ENCODE measurements at places on chromosomes 5 and 9.

DNA sequence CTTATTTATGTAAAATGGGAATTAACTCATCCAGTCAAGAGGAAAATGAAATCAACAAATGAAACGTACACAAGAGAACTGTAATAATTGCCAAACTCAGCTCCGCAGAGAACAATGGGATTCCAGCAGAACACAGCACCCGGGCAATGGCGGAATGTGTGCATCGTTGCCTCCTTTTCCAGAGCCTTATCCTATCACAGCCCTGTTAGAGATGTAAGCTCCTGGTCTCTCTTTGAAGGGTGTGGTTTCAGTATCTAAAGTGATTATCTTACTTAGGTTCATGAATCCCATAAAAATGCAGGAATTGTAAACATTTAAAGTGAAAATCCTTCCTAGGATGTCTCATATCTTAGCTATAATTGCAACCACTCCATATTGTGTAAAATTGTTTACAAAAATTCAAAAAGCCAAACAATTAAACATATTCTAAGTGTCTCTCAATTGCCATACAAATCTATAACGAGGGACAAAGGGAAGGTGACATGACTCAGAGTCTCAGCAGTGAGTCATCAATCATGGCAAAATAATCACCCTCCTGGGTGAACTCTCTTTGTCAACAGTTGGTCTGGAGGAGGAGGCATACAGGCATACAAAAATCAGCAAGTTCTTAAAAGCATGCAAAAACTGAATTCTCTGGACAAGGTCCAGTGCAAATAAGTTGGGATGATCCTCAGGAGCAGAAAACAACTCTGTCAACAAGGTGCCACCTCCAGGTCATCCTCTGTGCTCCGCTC, 22.6 kb downstream of the SEMA5A start:
- no peak for DNase-seq

GRCh38 chr5:24367216-24367615, 277.6 kb downstream of the CDH10 start:
- no peak for DNase-seq

DNA sequence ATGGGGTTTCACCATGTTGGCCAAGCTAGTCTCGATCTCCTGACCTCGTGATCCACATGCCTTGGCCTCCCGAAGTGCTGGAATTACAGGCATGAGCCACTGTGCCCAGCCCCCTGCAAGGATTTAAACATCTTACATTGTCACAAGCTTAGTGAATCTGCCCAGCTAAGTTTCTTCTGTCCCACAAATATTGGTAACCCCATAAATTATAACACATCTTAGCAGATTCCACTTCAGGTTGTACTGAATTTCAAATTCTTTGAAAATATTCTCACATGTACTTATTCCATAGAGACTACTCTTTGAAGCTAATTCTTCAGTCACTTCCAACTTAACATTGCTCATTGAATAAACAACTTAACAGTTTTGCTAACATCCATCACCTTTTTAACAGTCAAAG, 13.4 kb upstream of the AFF4 start:
- DNase-seq = no peak

DNA sequence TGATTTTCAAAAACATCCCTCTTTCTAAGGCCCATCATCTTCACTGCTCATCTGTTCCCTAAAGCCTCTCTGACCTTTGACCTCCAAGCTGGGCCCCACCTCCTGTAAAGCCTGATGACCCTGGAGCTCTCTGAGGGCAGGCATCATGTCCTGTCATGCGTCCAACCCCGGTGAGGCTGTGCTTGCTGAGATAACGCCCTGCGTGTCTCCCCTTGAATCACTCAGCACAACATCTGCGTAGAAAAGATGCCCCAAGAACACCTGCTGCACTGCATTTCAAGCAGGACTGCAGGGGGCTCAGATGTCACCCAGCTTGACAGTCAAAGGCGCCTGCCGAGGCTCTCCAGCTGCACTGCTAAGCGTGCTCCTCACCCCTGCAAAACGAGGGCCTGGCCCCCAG, 78.0 kb downstream of the OTULIN start:
- DNase-seq = no peak

- no peak for DNase-seq
Observed at GRCh38 chr5:95779611-95780010, 42.9 kb downstream of the GLRX start.

DNA sequence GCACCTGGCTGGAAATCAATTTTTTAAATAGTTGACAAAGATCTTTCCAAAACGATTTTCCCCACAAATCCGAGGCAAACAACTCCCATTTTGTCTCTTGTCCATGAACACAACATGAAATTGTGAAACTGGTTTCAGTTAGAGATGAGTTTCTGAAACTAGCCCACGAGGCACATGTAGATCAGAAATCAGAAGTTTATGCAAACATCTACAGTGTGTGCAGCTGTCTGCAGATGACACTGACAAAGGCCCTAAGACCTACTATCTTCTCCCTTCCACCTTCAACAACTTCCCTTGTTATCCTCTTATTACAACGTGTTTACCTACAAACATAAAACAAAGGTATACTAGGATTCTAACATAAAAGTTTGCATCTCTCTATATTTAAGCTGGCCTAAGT, 183.3 kb downstream of the DIRAS2 start:
- DNase-seq = no peak

GRCh38 chr5:157571357-157571827, 4.2 kb downstream of the ADAM19 start:
- DNase-seq = peak; percentile 65

DNA sequence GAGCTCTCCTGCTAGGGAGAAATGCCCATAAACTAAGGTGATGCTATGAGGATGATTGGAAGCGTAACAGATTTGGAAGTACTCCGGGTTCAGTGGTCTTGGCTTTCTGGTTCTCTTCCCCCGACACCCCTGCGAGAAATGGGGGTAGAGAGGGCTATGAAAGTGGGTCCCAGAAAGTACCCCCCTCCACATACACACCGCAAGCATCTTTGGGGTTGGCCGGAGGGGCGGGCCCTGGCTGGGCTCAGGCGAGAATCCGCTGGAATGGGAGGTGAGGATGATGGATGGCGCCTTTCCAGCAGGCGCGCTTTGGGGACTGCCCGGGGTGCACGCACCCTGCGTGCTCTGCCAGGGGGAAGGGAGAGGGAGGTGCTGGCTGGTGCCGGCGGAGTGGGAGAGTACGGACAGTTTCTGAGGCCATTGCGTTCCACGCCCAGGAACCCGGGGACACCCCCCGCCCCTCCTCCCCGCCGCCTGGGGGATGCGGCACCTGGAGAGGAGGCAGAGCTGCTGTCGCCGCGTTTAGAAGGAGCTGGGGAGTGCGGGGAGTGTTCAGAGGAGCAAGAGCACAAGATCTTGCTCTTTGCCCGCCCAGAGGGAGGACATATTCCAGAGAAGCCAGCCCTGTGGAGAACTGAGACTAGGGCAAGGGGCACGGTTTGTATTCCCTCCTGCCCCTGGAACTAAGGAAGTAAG, 1.9 kb downstream of the PCSK5 start:
- peak; percentile 70 for DNase-seq

GRCh38 chr9:97848480-97849237, 4.4 kb upstream of the FOXE1 start:
- no peak for DNase-seq

GRCh38 chr5:62375627-62376026, 28.1 kb downstream of the DIMT1 start:
- DNase-seq = no peak

DNA sequence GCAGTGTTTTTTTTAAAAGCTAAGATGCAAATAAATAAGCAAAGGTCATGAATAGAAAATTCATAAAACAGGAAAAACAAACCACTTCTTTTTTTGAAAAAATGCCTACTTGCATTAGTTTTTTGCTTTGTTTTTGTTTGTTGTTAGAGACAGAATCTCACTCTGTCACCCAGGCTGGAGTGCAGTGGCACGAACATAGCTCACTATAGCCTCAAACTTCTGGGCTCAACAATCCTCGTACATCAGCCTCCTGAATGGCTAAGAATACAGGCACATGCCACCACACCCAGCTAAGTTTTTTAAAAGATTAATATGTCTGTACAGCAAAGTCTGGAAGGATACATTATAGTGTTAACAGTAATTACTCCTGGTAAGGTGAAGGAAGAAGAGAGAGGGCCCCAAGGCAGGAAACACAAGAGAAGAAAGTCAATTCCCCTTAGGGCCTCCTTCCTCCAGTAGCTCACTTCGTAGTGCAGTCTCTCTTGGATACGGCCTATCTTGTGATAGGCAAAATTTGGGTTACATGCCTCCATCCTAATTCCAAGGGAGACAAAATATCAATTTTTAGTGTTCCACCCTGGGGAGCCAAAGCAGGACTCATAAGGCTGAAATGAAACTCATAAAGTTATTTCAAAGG, 15.3 kb downstream of the FAM169A start:
- no peak for DNase-seq

DNA sequence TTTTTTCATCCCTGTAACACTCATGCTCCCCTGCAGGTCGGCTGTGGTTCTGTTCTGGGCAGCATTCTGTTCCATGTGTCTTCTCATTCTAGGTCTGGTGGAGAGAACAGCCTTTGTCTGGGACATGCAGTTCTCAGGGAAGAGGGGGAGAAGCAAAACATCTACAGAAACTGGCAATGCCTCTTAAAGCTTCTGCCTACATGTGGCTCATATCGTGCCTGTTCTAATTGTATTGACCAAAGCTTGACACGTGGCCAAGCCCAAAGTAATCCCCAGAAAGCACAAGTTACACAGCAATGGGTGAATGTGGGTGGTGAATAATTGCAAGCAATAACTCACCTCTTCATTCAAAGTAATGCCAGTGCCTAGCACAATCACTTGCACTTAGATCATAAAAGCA, 218.2 kb upstream of the IL12B start:
- no peak for DNase-seq

DNA sequence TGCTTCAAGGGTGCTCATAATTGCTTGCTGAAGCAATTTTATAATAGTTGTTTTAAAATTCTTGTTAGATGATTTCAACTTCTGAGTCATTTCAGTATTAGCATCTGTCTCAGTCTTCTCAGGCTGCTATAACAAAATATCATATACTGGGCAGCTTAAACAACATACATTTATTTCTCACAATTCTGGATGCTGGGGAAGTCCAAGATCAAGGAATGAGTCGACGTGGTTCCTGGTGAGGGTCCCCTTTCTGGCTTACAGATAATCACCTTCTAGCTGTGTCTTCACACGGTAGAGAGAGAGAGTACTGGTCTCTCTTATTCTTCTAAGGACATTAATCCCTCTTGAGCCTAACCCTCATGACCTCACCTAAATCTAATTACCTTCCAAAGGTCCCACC, 160.4 kb downstream of the SIL1 start:
- no peak for DNase-seq

- no peak for DNase-seq
Observed at GRCh38 chr9:76676857-76677256, 87.4 kb upstream of the PCA3 start.

- DNase-seq = no peak
Observed at GRCh38 chr9:129363216-129363873, 185.3 kb upstream of the IER5L start.

GRCh38 chr5:56247592-56247991, 14.5 kb upstream of the ANKRD55 start:
- no peak for DNase-seq

DNA sequence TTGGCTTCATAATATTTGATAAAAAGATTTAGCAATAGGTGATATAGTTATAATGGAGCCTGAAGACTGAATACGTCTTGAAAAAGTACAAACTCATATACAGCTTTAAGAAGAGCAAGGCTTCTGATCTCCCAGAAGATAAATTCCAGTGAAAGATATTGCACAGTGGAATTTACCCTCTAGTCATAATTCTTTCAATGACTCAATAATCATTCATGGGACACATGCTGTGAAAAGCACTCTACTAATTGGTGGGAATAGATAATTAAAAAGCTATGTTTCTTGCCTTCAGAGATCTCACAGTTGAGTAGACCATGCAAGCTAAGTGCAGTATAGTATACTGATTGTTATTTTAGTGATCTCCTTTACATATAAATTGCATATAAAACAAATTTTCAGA, 538.6 kb upstream of the CYLC2 start:
- no peak for DNase-seq

GRCh38 chr5:149946118-149946517, 1.5 kb upstream of the PDE6A start:
- DNase-seq = peak; percentile 81

GRCh38 chr5:54774281-54775170, 210.9 kb downstream of the ESM1 start:
- DNase-seq = peak; percentile 30

GRCh38 chr5:174532455-174533453, 191.6 kb upstream of the MSX2 start:
- peak; percentile 77 for DNase-seq

- no peak for DNase-seq
Observed at GRCh38 chr9:1102642-1102970, 52.4 kb downstream of the DMRT2 start.

DNA sequence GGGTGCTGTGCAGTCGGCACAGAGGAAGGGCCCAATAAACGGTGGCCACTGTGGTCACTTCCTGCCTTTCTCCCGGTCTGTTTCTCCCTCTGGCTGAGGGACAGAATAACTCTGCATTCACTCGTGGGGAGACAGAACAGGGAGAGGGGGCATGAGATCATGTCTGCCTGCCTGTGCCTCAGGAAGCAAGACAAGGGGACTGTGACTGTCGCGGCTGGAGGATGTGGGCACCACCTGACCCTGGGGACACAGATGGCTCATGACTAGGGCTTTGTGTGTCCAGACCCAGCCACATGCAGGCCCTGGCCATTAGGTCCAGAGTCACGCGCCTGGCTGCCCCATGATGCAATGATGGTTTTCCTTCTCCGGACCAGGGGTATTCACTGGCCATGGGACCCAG, 5.8 kb downstream of the TRUB2 start:
- DNase-seq = no peak

DNA sequence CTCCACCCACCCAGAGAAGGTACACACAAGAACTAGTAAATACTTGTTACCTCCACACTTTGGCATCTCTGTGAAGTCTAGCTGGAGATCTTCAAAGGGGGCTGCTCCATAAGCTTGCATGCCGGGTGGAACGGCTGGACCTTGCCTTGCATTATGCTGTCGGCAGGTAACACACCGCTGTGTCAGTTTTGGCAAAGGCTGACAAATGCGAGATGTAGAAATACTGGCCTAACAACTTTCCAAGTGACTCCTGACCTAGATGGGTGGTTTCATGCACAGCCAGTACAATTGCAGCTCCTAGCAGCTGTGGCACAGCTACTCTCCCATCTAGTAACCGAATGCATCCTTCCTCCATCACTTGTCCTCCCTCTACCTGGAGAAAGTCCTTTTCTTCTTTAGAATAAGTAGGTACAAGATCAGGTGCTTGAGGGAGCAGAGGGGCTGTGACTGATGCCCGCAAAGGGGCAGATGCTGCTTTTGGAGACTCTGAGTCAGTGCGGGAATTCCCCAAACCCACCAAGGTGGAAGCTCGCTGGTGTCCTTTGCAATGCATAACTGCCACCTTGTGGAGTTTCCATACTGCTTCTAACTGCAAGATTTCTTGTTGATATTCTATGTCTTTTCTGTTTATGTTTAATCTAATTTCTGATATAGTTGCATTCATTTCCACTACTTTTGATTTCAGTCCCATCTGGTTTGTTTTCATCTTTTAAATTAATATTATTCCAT, 78.4 kb downstream of the TMEM161B start:
- DNase-seq = no peak

DNA sequence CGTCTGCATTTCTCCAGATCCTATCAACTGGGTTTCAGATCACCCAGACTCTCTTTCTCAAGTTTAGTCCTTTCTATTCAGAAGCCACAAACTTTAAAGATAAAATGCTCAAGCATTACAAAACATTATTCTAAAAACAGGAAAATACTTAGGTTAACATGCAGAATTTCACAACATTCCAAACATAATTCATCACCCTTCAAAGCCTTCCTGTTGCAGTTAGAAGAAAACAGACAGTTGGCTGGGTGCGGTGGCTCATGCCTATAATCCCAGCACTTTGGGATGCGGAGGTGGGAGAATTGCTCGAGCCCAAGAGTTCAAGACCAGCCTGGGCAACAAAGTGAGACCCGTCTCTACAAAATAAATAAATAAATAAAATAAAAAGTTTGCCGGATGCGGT, 7.7 kb upstream of the OCLN start:
- no peak for DNase-seq
